ENCODE measurements at places on chromosomes 6 and 20.

DNA sequence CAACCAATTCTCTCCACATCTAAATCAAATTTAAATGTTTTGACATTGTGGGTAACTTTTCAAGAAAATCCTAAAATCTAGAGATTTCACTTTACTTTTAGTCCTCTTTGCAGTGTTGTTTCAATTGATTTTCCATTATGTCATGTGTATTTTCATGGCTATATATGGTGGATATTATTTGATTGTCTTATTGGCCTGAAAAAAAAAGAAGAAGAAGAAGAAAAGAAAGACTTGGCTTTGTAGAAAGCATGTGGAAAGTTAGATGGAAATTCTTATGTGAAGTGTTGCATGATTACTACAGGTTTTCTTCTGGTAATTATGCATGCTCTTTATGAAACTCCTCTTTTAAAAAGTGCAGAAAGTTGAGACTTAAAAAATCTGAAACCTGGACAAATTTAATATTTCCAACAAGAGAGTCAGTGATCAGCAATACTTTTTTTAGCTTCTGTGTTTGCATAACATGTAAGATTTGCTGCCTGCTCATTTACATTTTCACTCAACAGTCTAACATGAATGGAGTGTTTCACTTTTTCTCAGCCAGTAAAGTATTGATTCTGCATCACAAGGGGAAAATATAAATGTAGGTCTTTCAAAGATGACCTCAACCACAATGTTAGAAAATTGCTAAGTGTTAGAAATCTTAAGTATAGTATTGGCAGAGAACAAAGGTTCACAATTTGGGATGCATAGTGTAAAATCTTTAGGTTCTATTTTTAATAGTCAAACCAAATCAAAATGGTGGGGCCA, 438.7 kb downstream of the BCKDHB start:
- DNase-seq = no peak

- DNase-seq = no peak
These were observed 31.8 kb downstream of the ABRACL start for GRCh38 chr6:139060332-139060731.

DNA sequence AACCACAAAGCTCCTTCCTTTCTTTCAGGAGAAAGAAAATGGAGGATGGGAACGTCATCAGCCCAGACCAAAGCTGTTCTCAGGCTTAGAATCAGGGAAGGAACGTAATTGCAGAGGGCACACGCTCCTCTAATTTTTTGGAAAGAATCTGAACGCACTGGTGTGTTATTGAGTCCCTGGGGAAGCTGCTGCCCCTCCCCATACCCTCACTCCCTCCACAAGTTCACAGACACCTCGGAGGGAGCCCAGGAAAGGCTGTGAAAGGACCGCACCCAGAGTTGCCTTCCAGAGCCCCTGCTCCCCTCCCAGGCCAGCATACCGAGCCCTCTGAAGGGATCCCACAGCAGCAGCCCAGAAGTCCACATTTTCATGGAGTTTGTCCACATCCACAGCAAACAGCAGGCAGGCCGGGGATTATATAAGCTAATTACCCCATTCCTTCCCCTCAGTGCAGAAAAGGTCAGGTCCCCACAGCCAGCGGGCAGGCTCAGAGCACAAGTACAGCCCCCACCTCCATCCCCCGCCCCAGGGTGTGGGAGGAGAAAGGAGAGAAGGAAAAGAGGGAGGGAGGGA, 53.7 kb downstream of the ANKRD60 start:
- peak; percentile 81 for DNase-seq

DNA sequence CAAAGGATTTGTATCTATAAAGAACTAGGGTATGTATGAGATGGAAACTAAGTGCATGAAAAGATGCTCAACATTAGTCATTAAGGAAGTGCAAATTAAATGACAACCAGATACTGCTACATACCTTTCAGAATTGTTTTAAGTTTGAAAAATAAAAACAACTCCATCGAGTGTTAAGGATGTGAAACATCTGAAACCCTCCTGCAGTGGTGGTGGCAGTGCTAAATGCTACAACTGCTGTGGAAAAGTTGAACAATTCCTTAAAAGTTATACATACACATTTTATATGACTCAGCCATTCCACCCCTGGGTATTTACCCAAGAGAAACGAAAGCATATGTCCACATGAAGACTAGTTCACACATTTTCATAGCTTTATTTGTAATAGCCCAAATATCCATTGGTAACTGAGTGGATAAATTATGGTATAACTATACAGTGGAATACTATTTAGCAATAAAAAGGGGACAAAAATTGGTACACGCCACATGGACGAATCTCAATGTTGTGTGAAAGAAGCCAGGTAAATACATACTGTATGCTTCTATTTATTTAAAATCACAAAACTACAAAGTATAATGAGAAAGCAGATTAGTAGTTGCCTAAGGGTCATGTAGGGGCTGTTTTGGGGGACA, 10.6 kb downstream of the ARMH2 start:
- no peak for DNase-seq

DNA sequence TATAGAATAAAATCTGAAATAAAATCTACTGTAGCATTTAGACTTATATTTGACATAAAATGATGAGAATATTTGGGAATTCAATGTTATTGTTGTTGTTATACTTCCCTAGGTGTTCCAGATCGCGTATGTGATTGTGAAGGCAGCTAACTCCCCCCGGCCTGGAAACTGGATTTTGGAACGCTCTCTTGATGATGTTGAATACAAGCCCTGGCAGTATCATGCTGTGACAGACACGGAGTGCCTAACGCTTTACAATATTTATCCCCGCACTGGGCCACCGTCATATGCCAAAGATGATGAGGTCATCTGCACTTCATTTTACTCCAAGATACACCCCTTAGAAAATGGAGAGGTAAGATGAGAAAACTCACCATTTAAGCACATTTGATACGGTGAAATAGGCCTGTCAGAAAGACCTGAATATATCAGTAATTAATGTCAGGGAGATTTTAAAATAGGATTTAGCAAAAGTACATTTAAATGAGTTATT, 215.2 kb downstream of the LAMA2 start:
- DNase-seq = no peak

- DNase-seq = peak; percentile 70
These were observed 20.4 kb downstream of the OSBPL2 start for GRCh38 chr20:62258499-62259293.

- no peak for DNase-seq
These were observed 44.0 kb upstream of the DDR1 start for GRCh38 chr6:30840084-30840934.

GRCh38 chr20:31954500-31954899, 2.7 kb upstream of the PDRG1 start:
- DNase-seq = no peak

GRCh38 chr6:15744818-15745402, 82.1 kb upstream of the DTNBP1 start:
- no peak for DNase-seq

- no peak for DNase-seq
These were observed 27.2 kb upstream of the QKI start for GRCh38 chr6:163387317-163387716.

GRCh38 chr20:13443690-13444089, 195.0 kb downstream of the TASP1 start:
- DNase-seq = no peak

Measured in right cardiac atrium (tissue), 5 donors.